ENCODE measurements at places on chromosomes 16 and 17.
A peak's percentile ranks its signal among the peaks of the same experiment; 100 is the strongest.

DNA sequence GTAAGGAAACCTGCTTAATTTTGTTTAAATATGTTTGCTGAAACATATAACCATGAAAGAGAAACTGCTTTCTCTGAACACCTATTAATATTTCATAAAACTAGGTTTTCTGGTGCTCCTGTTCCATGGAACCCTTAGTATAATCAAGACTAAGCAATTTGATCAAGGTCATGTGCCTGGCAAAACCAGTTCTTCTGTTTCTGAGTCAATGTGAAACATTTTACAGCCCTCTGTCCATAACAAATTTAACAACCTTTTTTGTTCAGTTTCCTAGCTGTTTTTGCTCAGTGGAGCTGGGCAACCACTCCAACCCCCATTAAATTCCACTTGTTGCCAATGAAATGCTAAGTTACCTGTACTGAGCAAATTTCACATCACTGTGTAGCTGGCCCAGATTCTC, 344.0 kb downstream of the CA10 start:
- no peak for DNase-seq

DNA sequence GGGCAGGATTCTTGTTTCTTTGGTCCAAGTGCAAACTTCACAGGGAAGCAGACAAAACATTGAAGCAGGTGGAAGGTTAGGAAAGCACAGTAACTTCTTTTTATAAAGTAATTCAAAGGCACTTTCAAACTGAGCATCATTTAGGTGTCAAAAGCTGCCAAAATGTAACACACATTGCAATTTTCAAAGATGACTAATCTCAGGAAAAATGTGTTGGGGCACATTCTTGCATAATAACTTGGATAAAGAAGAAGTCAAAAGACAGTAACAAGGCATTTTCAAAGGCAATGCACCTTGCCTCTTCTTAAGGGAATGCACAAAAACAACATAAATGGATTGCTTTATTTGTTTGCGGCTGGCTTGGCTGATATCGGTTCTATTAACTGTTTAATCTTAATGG, 3.6 kb downstream of the KCNJ2 start:
- DNase-seq, result no peak

DNA sequence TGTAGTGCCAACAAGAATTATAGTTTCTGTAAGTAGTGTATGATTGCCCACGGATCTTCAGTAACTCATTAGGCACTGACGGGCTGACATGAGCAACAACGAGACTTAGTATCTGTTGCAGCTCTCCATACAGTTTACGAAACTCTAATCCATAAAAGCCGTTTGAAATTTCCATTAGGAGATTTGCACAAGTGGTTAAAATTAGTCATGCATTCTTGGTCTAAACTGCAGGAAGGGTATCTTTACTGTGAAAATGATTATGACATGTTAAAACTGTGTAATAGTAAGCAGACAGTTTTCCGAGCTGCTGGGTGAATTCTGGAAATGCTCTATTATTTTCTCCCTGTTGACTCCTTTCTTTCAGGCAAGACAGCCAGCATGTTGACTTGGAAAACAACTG, 605.0 kb downstream of the WWOX start:
- no peak for DNase-seq

GRCh38 chr17:82592767-82593589, 55.3 kb downstream of the WDR45B start:
- DNase-seq, result peak; percentile 90

DNA sequence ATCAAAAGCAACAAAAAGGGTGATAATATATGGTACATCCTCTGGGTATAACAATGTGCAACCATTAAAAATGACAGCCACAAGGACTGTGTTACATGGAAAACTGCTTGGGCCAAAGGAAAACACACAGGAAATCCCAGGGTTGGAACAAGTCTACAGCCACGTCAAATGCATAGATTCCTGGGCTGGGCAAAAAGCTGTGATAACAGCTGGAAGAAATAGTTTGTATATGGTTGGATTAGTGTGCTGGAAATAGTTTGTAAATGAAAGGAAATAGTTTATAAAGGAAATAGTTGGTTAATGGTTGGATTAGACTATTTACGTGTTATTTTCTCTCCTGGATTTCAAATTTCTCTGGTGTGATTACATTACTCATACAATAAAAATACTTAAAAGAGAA, 2.6 kb downstream of the HSD17B2 start:
- DNase-seq, result no peak

DNA sequence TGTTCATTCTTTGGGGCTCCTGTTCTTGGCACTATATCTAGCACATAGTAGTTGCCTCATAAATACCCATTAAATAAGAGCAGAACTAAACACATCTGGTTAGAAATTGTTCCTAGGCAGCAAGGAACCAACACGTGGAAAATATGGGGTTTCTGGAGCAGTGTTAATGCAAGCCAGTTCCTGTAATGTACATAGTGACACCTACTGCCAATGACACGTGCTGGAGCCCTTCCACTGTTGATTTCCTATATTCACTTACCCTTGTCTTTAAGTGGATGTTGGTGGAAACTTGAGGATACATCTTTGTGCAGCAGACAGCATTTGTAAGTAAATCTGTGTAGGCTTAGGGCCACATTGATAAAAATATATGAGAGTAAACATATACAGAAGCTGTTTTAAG, 1.6 kb upstream of the IRF8 start:
- DNase-seq, result no peak

DNA sequence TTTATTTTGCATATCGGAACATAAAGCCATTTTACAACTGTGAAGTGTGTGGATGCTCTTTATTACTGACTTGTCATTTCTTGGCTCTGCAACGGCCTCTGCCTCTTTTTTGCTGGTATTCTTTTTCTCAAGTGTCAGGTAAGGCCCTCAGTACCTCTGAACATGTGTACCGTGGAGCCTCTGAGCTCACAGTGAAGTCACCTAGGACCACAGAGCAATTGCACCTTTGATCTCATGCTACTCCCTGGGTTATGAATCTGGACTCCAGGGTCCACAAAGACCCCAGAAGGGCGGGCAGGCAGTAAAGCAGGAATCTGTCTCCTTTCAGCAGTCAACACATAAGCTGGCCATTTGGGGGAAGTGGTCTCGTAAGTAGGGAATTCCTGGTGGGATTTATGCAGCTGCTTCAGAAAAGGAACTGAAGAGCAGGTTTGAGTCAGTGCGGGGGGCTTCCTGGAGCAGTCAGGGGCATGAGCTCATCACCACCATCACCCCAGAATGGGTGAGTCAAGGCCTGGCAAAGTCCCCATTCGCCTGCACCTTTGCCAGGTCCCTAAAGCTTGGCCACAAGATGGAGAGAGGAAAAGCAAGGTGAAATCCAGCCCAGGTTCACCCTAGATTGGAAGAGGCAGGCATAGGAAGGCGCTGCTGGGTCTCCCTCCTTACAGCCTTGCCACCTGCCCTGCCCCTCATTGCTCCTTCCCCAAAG, 33.0 kb downstream of the TBX4 start:
- DNase-seq, result no peak

DNA sequence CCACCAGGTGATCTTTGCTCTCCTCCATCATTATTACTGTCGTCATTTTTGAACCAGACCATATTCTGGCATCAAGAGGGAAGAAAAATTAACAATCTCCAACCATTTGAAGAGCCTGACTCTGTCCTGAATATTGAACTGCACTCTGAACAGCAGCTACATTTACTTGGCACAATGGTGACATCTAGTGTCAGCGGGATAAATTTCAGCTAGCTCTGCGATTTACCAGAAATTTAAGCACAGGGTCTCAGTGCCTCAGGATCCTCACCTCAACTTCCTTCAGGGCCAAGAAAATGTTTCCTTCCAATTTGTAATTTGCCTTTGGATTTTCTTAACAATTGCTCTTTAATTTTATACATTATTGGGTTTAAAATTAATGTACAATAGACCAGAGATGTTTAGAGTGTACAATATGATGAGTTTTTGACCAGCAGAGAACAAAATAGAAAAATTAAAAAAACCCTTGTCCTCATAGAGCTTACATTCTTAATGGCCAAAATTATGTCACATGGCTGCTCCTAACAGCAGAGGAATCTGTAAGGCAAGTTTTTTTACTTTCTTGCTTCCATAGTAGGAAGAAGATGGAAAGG, 10.7 kb upstream of the ZNF19 start:
- peak; percentile 53 for DNase-seq

GRCh38 chr16:21952793-21953540, at the start of gene UQCRC2:
TSS of gene UQCRC2 (plus strand) at chr16:21953361. CDS start at chr16:21953424, 63 bp downstream.
- DNase-seq, result peak; percentile 99

DNA sequence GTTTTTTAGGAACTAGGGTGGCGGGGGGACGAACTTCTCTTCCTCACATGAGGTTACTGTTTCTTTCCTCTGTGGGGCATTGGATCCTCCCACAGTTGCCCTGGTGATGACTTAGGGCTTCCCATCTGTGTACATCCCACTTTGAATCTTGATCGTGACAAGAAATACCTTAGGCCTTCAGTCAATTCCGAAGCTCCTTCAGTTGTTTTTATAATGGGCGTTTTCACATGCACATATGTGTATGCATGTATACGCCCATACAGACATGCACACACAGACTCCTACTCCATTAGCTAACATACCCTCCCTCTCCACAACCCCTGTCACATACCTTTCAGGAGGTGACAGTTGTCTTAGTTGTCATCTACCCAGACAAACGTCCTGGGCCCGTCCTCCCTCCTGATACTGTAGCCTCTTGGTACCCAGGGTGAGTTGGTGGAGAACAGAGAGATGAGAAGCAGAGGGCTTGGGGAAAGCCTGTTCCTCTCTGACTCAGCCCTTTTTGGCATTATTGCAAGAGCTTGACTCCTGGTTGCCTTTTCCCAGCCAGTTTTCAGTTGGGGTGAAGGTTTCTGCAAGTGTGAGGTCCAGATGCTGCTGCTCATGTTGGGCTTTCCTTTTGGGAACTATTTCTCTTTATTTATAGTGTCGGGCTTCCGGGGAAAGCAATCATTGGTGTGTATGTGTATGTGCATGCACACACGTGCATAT, 2.2 kb upstream of the AOC2 start:
- DNase-seq, result no peak

Data from midbrain (tissue), 1 donor.